Tibial nerve (tissue), 4 donors: ENCODE measurements at places on chromosomes 11 and 22. TPM values are rescaled to one million over a fixed set of nuclear protein-coding genes. Genes with fewer than 3 reads are reported as not detected.

GRCh38 chr11:1460986-1461825, 25.4 kb downstream of the MOB2 start:
- DNase-seq: no peak

DNA sequence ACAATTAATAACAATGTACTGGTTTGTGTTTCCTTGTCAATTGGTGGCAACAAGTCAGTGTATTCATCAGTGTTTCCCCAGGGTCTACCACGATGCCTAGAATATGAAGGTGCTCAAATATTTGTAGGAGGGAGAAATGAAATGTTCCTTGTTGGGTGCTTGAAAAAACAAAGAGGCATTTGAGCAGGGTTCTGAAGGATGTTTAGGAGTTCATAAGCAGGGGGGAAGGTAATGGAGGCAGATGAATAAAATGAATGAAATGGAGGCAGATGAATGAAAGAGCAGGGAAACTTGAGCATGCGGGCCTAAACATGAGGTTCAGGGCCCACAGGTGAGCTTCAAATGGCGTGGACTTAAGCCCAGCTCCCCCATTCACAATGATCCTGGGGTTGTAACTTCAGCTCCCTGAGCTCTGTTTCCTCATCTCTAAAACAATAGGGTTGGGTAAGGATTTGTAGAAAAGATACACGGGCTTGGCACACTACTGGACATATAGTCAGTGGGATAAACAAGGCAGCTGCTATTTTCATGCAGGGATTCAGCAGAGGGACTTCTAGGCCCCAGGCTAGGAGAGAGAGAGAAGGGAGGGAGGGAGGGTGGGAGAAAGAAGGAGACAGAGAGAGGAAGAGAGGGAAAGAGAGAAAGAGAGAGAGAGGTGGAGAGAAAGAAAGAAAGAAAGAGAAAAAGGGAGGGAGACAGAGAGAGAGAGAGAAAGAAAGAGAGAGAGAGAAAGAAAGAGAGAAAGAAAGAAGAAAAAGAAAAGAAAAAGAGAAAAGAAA, 73.7 kb downstream of the MN1 start:
- no peak for DNase-seq

GRCh38 chr11:92791886-92792285, 177.6 kb upstream of the MTNR1B start:
- DNase-seq: no peak

The TANGO2 gene
- total RNA-seq: 40.4 TPM
